ENCODE measurements at places on chromosomes 11 and 22.

- H3K27me3 ChIP-seq, result no peaks in the 10 kb centered on the region
- H3K27ac ChIP-seq, result no peak overlapping the region
- no peak for DNase-seq
- H3K4me3 ChIP-seq, result no peak overlapping the region
Measured at GRCh38 chr11:80144897-80145594, 704.2 kb upstream of the TENM4 start.

GRCh38 chr11:120208777-120209176, 2.1 kb upstream of the OAF start:
- H3K4me1 ChIP-seq, result peaks cover 16% of the 10 kb centered on the region
- no peaks in the 10 kb centered on the region for H3K36me3 ChIP-seq
- H3K27me3 ChIP-seq, result peaks cover 23% of the 10 kb centered on the region
- DNase-seq, result no peak
- H3K4me3 ChIP-seq, result no peak overlapping the region
- no peak overlapping the region for H3K27ac ChIP-seq

- no peak for DNase-seq
- H3K27ac ChIP-seq, result no peak overlapping the region
- H3K4me1 ChIP-seq, result no peaks in the 10 kb centered on the region
- no peaks in the 10 kb centered on the region for H3K27me3 ChIP-seq
- no peak overlapping the region for H3K4me3 ChIP-seq
- no peaks in the 10 kb centered on the region for H3K36me3 ChIP-seq
Measured at GRCh38 chr11:19874266-19874665, 161.6 kb downstream of the NAV2 start.

- peaks cover 6% of the 10 kb centered on the region for H3K27me3 ChIP-seq
- no peaks in the 10 kb centered on the region for H3K36me3 ChIP-seq
- peaks cover 10% of the 10 kb centered on the region for H3K4me1 ChIP-seq
Measured at GRCh38 chr11:10602366-10602765, 33.9 kb upstream of the LYVE1 start.

DNA sequence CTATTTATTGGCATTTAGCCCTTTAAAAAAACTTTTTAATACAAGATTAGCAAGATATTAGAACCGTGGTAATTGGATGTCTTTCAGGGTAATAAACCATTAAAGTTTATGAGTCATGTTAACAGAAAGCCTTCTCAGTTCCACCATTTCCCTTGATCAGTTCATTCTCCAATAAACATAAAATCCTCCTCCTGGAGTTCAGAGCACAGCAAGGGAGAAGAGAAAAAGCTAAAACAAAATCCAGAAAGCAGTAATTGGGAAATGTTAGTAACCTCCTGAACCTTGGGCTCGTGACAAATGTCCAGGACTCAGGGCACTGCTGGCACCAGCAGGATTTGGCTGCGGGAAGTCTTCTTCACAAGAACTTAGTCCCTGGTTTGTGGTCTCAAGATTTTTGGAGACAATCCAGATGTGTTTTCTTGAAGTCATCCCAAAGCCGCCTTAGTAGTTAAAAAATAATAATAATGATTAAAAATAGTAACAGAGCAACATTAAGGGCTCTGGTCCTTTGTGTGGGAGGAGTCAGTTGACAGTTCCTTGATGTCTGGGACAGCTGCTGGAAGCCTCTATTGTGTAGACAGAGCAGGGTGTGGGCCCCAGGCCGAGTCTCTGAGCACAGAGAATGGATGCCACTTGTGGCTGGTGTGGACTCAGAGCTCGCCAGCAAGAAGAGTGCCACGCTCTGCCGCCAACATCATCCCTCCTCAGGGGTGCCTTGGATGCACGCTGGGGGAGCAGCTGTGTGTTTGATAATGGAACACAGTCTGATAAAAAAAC, 43.4 kb upstream of the PITPNB start:
- H3K4me3 ChIP-seq, result no peak overlapping the region
- H3K4me1 ChIP-seq, result peaks cover 2% of the 10 kb centered on the region
- DNase-seq, result no peak
- H3K27ac ChIP-seq, result no peak overlapping the region
- H3K27me3 ChIP-seq, result no peaks in the 10 kb centered on the region

- peak; percentile 59 for DNase-seq
- peaks cover 15% of the 10 kb centered on the region for H3K4me1 ChIP-seq
- peak overlapping the region; percentile 62 for H3K27ac ChIP-seq
- H3K27me3 ChIP-seq, result no peaks in the 10 kb centered on the region
Measured at GRCh38 chr22:21624120-21624879, 5.5 kb downstream of the YDJC start.

DNA sequence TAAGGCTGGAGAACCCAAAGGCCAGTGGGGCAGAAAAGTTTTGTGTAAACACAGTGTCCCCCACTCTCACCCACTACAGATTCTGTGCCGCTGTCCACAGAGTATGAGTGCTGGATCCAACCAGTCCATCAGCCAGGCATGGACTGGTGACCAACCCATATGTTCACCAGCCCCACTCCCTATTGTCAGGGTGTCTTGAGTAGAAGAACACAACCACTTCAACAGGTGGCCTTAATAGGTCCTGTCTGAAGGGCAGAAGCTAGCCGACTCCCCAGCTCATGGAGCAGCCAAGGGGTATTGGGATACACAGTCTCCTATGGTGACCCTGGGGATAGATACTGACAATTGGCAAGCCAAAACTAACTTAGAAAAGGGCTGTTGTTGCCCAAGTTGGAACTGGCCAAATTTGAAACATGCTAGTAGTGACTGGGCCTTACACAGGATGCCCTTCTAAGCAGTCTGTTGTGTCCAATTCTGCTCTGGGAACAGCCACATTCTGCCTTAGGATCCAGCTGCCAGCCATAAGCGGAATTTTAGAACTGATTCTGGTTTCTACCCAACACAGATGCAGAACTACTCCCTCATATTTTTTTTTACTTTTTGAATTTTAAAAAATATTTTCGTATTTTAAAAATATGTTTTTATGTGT, 19.8 kb upstream of the PGM2L1 start:
- no peaks in the 10 kb centered on the region for H3K36me3 ChIP-seq
- H3K27me3 ChIP-seq, result peaks cover 6% of the 10 kb centered on the region
- no peak overlapping the region for H3K4me3 ChIP-seq
- peaks cover 10% of the 10 kb centered on the region for H3K4me1 ChIP-seq
- H3K27ac ChIP-seq, result no peak overlapping the region

GRCh38 chr11:45803971-45804760, 783 bp upstream of the SLC35C1 start:
- peak overlapping the region; percentile 97 for H3K4me3 ChIP-seq
- H3K4me1 ChIP-seq, result peaks cover 29% of the 10 kb centered on the region
- H3K27me3 ChIP-seq, result no peaks in the 10 kb centered on the region
- peak overlapping the region; percentile 92 for H3K27ac ChIP-seq
- peaks cover 6% of the 10 kb centered on the region for H3K36me3 ChIP-seq

DNA sequence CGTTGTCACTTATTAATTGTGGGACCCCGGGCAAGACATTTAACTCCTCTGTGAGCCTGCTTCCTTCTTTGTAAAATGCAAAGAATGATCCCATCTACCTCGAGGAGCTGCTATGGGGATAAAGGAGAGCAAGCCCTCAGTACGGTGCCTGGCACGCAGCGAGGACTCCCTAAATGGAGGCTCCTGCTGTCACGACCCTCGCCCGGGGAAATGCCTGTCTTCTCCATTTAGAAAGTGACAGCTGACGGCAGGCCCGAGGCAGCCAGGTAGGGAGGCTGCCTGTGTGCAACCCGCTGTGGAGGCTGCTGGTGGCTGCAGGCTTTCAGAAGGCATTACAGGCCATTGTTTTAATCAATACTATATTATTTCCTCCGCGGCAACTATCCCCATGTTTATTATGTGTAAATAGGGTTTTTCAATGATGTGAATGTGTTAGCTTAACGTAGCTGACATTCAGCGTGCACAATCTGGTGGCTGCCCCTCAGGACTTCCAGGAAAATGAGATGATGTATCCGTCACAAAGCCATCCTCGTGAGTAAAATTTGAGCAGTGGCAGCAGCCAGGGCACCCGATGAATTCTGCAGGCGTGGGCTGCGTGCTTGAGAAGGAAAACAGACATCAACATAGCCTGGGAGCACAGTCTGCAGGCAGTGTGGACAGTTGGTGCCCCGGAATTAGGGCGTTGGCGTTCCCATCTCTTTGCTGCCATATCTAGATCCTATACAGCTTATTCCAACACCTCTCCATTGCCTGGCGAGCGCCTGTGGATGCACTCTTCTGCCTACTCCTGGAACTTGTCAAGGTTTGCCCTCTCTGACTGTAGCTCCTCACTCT, 228.3 kb downstream of the ST3GAL4 start:
- no peaks in the 10 kb centered on the region for H3K27me3 ChIP-seq
- no peaks in the 10 kb centered on the region for H3K4me1 ChIP-seq
- no peaks in the 10 kb centered on the region for H3K36me3 ChIP-seq
- no peak overlapping the region for H3K4me3 ChIP-seq
- H3K27ac ChIP-seq, result no peak overlapping the region
- no peak for DNase-seq

- H3K27ac ChIP-seq, result no peak overlapping the region
- H3K4me1 ChIP-seq, result peaks cover 3% of the 10 kb centered on the region
- no peak overlapping the region for H3K4me3 ChIP-seq
- no peak for DNase-seq
Measured at GRCh38 chr11:118078911-118079411, 2.1 kb downstream of the TMPRSS4 start.

DNA sequence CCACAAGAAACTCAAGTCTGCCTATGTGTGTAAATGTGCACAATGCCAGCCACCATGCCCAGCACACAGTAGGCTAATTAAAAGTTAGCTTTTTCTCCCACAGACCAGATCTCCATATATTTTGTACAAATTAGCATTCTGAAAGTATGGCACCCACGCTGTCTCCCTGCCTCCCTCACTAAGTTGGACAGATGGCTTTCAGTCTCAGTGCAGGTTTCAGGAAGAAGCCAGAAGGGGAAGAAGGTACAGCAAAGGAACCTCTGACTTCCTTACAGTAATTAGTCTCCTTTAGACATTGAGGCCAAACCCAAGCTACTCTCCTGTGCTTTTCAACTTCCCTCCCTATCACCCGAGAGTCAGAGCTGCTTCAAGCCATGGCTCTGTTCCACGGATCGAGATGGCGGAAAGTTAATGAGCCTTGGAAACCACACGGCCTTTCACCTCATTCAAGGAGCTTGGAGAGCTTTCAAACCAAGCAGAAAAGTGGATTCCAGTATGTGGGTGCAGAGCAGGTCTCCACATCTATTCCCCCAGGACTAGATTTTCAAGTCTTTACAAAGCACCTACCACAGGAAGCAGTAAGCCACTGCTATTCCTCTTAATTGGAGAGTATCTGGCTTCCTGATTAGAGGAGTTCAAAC, 221.1 kb upstream of the NARS2 start:
- no peak overlapping the region for H3K4me3 ChIP-seq
- no peak for DNase-seq
- H3K36me3 ChIP-seq, result no peaks in the 10 kb centered on the region
- peaks cover 5% of the 10 kb centered on the region for H3K27me3 ChIP-seq

DNA sequence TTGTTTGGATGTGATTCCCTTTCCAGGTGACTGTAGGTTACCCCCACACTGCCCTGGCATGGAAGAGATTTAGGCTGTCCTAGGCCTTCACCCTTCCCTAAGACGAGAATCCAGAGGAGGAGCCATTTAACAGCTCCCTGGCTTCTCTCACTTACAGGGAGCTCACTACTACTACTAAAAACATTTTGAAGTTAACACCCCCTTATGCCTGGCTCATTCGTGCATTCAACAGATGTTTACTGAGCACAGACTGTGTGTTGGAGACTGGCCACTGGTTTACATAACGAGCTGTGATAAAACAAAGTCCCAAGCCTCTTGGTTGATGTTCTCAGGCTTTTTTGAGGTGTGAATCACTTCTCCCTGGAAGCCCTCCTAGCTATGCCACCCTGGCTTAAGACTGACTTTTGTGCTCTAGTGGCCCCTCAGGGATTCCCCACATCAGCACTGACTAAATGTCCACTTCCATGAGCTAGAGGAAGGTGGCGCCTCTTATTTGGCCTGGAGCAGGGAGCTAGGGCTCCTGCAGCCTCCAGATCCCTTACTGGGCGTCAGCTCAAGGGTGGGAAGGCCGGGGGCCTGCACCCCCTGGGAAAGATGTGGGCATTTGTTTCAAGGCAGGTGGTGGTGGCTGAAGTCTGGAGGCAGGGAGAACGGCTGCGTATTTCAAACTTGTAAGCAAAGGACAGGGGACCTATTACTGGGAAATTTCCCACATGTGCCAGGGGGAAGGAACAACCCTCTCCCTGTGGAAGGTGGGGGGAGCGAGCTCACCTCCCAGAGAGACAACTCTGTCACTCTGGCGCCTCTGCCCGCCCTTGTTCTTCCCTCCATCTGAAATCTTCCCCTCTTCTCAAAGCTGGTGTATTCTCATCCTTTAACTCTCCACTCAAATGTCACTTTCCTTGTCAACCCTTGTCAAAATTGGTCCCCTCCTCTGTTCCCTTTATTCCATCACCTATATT, 19.4 kb upstream of the MALAT1 start:
- H3K36me3 ChIP-seq, result peaks cover 1% of the 10 kb centered on the region
- no peak for DNase-seq
- peaks cover 10% of the 10 kb centered on the region for H3K27me3 ChIP-seq
- H3K27ac ChIP-seq, result no peak overlapping the region
- H3K4me1 ChIP-seq, result peaks cover 9% of the 10 kb centered on the region

DNA sequence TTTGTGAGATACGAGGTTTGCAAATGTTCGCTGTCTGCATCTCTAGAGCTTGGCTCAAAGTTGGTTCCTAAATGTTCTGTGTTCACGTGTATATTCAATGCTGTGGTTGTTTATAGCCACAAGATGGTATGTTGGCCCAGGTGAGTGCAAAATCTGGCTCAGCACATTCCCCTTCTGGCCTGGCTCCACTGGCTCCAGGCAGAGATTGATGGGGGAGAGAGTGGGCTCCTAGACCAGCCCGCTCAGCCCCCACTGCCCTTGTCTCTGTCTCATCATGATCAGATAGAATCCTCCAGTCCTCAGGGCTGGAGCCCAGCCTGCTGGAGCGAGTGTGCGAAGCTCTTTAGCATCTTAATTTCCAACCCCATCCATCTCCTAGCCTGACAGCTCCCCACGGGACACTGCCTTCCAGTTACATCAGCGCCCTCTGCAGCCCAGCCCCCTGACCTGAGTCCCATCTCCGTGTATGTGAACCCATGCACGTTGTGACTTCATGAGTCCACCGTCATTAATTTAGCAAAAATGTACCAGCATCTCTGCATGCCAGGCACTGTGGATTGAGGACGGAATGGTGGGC, 2.0 kb downstream of the P2RX3 start:
- H3K4me3 ChIP-seq, result no peak overlapping the region
- no peak for DNase-seq
- peaks cover 13% of the 10 kb centered on the region for H3K4me1 ChIP-seq
- peaks cover 5% of the 10 kb centered on the region for H3K27me3 ChIP-seq

- peaks cover 14% of the 10 kb centered on the region for H3K27me3 ChIP-seq
- peaks cover 8% of the 10 kb centered on the region for H3K4me1 ChIP-seq
- no peak overlapping the region for H3K27ac ChIP-seq
- H3K4me3 ChIP-seq, result no peak overlapping the region
Measured at GRCh38 chr22:32080904-32081303, 37.8 kb downstream of the SLC5A1 start.

GRCh38 chr11:7347611-7348431, 96.1 kb downstream of the SYT9 start:
- no peaks in the 10 kb centered on the region for H3K4me1 ChIP-seq
- H3K36me3 ChIP-seq, result no peaks in the 10 kb centered on the region
- no peak overlapping the region for H3K4me3 ChIP-seq
- peaks cover 15% of the 10 kb centered on the region for H3K27me3 ChIP-seq

- no peak overlapping the region for H3K4me3 ChIP-seq
- no peaks in the 10 kb centered on the region for H3K36me3 ChIP-seq
- no peak for DNase-seq
- H3K27me3 ChIP-seq, result peaks cover 15% of the 10 kb centered on the region
- H3K27ac ChIP-seq, result no peak overlapping the region
Measured at GRCh38 chr11:43933608-43934551, 8.6 kb upstream of the C11orf96 start.

- no peaks in the 10 kb centered on the region for H3K4me1 ChIP-seq
- H3K4me3 ChIP-seq, result no peak overlapping the region
- DNase-seq, result no peak
Measured at GRCh38 chr22:42680648-42681047, 31.5 kb upstream of the CYB5R3 start.

GRCh38 chr22:50563413-50564160, 868 bp upstream of the SYCE3 start:
- peak overlapping the region; percentile 69 for H3K27ac ChIP-seq
- peaks cover 14% of the 10 kb centered on the region for H3K4me1 ChIP-seq
- peaks cover 17% of the 10 kb centered on the region for H3K27me3 ChIP-seq
- no peak for DNase-seq
